Naive B cell (primary cell): ENCODE measurements at places on chromosomes 2 and 18. TPM values are rescaled to one million over a fixed set of nuclear protein-coding genes. Genes with fewer than 3 reads are reported as not detected.

DNA sequence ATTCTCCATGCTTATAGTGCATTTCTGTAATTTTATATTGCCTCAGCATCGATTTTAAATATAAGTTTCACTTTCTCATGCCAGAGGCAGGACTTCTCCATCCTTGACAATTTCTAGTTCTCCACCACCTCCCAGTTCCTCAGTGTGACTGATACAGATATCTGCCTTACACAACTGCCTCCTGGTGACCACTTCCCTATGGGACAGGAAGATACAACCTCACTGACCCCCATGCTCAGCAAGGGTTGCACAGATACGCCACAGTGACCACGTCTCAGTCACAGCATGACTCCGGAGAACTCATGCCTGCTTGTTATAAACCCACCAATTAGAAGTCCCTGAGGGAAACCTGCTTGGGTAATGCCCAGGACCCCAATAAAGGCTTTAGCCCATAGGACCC lies 284.0 kb upstream of the MC4R start:
- H3K27ac ChIP-seq: no peak overlapping the region
- H3K36me3 ChIP-seq: no peaks in the 10 kb centered on the region
- H3K27me3 ChIP-seq: no peaks in the 10 kb centered on the region
- no peaks in the 10 kb centered on the region for H3K4me1 ChIP-seq
- DNase-seq: no peak

GRCh38 chr18:54774423-54774822 lies 53.9 kb upstream of the RAB27B start:
- no peak for DNase-seq
- H3K36me3 ChIP-seq: no peaks in the 10 kb centered on the region
- no peaks in the 10 kb centered on the region for H3K4me1 ChIP-seq
- no peaks in the 10 kb centered on the region for H3K27me3 ChIP-seq
- no peak overlapping the region for H3K27ac ChIP-seq
- no peak overlapping the region for H3K4me3 ChIP-seq

GRCh38 chr18:39172695-39173421 lies 1607.3 kb upstream of the CELF4 start:
- H3K27me3 ChIP-seq: no peaks in the 10 kb centered on the region
- no peak overlapping the region for H3K4me3 ChIP-seq
- H3K4me1 ChIP-seq: no peaks in the 10 kb centered on the region

DNA sequence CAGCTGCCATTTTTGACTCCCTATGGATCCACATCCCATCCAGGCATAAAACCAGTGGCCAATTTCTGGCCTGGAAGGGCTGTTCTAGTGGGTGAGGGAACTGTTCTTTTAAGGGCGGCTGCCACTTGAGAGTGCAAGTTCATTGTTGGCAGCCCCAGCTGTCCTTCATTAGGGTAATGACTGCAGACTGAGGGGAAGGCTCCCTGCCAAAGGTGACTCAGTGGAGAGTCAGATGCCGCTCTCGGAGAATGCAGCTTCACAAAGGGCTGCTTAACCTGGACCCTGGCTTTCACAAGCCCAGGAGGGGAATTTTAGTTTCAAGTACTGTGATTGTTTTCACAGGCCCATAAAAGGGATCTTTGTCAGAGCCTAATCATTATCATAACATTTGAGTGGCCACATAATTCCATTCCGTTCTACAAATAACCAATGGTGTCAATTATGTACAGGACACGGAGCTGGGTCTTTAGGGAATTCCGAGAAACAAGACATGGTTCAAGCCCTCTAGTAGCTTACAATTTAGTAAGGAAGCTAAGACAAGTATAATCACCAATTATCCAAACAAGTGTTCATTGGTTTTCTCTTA lies 235.7 kb downstream of the CDCA7 start:
- H3K27me3 ChIP-seq: peaks cover 10% of the 10 kb centered on the region
- peaks cover 5% of the 10 kb centered on the region for H3K36me3 ChIP-seq
- no peaks in the 10 kb centered on the region for H3K4me1 ChIP-seq
- H3K27ac ChIP-seq: no peak overlapping the region

DNA sequence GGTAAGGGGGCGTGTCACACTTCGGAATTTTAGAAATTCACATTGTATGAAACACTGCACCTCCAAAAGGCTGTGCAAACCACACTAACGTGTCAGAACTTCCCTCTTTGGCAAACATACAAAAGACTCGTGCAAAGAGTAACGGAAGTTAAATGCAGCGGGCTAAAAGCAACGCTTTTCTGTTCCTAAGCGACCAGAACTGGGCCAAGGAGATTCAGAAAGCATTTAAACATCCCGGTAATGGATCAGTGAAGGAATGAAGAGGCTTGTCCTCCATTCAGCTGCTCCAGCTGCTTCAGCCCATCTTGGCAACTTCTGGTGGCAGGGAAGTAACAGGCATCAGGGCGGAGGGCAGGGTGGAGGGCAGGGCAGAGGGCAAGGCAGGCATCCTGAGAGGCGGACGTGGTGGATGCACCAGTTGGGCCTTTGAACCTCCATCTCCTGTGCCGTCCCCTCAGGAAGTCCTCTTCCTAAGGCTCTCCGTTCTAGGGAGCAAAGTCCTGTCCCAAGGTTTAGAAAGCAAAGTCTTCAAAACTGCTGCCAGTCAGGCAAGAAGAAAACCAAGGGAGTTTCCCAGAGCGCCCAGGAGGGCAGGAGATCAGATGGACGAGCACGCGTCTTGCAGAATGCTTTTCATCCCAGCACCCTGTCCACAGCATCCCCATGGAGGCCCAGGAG lies 230.7 kb downstream of the ZNF516 start:
- H3K36me3 ChIP-seq: no peaks in the 10 kb centered on the region
- DNase-seq: no peak
- no peak overlapping the region for H3K4me3 ChIP-seq
- H3K27ac ChIP-seq: no peak overlapping the region
- H3K27me3 ChIP-seq: no peaks in the 10 kb centered on the region

DNA sequence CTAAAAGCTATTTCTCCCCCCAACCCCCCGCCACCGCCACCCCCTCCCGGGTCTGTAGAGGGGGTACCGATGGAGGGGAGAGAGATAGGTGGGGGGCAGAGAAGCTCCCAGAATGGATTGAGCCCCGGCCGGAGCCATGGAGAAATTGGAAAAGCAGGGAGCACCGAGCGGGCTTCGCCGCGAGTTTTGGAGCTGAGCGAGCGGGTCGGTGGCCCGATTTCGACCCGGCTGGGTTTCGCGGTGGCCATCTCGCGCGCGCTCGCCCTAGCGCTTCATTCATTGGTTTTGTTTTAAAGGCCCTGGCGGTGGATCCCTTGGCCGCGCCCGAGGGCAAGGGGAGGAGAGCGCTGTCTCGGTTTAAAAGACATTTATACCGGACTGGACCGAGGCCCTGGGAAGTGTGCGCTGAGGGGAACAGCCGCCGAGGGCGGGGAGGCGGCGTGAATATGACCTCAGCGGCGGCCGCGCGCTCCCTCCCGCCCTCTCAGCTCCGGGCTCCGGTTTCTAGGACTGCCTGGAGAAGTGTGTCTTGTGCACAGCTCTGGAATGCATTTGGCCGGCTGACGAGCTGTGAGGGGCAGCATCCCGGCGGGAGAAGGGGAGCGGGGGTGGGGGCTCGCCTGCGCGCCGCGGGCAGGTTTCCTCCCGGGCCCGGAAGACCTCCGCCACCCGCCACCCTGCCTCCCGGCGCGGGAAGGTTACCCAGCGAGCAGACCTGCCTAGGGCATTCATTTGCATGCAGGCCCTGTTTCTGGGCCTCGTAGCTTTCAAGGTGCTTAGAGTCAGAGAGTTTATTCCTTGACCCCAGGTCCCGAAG lies 1.7 kb upstream of the SMAD7 start:
- peak; percentile 69 for DNase-seq
- H3K36me3 ChIP-seq: no peaks in the 10 kb centered on the region
- peak overlapping the region; percentile 98 for H3K4me3 ChIP-seq
- H3K27ac ChIP-seq: peak overlapping the region; percentile 99

DNA sequence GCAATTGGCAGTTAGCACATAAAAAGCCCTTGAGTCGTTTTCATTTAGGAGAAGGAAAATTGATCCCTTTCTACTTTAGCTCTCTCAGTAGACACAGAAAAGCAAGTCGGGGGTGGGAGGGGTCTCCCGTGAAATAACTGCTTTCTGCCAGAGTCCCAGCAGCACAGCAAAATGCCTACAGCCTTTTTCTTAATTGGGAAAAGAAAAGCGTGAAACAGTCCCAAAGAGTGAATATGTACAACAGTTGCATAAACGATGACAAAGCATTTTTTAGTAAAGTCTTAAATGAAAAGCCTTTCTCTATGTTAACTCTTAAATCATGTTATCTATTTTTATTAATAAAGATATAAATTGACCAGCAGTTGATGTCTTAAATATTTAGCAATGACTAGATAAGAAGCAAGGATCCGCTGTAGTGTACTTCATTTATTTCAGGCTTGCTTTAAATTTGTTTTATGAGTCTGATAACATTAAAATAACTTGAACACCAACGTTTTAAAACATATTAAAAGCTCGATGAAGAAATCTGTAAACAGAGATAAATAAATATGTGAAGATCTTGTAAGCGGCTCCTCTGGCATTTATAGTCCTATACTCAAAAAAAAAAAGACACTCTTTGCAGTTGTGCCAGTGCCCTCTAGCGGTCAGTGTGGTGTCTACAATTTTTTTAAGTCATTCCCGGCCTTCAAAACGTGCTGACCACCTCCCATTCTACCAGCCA lies 42.3 kb upstream of the ATIC start:
- H3K36me3 ChIP-seq: peaks cover 8% of the 10 kb centered on the region
- H3K27ac ChIP-seq: no peak overlapping the region
- peaks cover 19% of the 10 kb centered on the region for H3K27me3 ChIP-seq
- no peak overlapping the region for H3K4me3 ChIP-seq
- H3K4me1 ChIP-seq: no peaks in the 10 kb centered on the region

DNA sequence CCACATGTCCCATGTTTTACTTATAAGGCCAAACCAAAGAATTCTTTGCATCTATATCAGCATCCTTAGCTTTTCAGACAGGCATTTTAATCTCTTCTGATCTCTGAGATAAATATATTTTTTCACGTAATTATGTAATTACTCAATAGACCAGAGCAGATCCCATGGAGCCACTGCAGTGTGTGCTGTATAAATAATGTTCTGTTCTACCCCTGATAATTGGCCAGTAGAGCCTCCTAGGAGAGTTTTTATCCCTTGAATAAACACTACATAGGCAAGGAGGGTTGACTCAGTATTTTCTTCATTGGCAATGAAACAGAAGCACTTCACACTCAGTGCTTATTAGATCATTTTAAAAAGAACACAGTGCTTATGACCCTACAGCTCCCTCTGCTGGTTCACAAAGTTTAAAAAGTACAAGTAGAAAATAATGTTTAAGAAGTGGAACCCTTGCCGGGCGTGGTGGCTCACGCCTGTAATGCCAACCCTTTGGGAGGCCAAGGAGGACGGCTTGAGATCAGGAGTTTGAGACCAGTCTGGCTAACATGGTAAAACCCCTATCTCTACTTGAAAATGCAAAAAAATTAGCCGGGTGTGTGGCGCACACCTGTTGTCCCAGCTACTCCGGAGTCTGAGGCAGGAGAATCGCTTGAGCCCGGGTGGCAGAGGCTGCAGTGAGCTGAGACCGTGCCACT lies 91.9 kb downstream of the PPP1R1C start:
- DNase-seq: peak; percentile 6
- peaks cover 5% of the 10 kb centered on the region for H3K27me3 ChIP-seq
- no peaks in the 10 kb centered on the region for H3K36me3 ChIP-seq
- no peak overlapping the region for H3K4me3 ChIP-seq
- no peaks in the 10 kb centered on the region for H3K4me1 ChIP-seq
- H3K27ac ChIP-seq: no peak overlapping the region

- H3K27ac ChIP-seq: no peak overlapping the region
- DNase-seq: peak; percentile 62
- H3K36me3 ChIP-seq: no peaks in the 10 kb centered on the region
Observed at GRCh38 chr2:74440378-74441169, 1.2 kb downstream of the RTKN start.

GRCh38 chr2:121287956-121288355 lies 3.0 kb upstream of the TFCP2L1 start:
- DNase-seq: no peak
- no peak overlapping the region for H3K4me3 ChIP-seq
- H3K36me3 ChIP-seq: no peaks in the 10 kb centered on the region
- H3K27ac ChIP-seq: no peak overlapping the region
- H3K4me1 ChIP-seq: peaks cover 15% of the 10 kb centered on the region

EPAS1 gene
- not detected for polyA plus RNA-seq

NTSR2 gene
- polyA plus RNA-seq: not detected

STARD6 gene
- polyA plus RNA-seq: not detected

CDK15 gene
- polyA plus RNA-seq: not detected

FAM124B gene
- 0.20 TPM for polyA plus RNA-seq
